Activated naive CD4-positive, alpha-beta T cell treated with anti-CD3 and anti-CD28 coated beads for 36 hours (primary cell): ENCODE measurements at places on chromosomes 5 and 9.

- H3K36me3 ChIP-seq, result no peaks in the 10 kb centered on the region
- H3K27ac ChIP-seq, result no peak overlapping the region
- H3K4me3 ChIP-seq, result no peak overlapping the region
- no peaks in the 10 kb centered on the region for H3K4me1 ChIP-seq
- DNase-seq, result no peak
Measured at GRCh38 chr5:11082404-11082945, 321.4 kb upstream of the DAP start.

DNA sequence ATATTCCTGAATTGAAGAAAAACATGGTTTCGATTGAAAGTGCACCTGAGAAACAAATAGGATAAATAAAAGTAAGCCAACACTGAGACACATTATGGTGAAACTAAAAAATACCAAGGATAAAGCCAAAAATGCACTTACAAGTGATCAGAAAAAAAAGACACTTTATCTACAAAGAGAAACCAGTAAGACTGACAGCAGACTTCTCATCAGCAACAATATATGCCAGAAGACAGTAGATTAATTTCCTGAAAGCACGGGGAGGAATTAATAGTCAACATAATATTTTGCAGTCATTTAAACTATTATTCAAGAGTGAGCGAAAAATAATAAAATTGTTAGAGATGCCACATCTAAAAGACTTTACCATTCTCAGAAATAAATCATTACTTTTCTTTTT lies 172.7 kb upstream of the MAST4 start:
- H3K27me3 ChIP-seq, result peaks cover 4% of the 10 kb centered on the region
- DNase-seq, result no peak
- H3K4me3 ChIP-seq, result no peak overlapping the region
- H3K27ac ChIP-seq, result no peak overlapping the region

DNA sequence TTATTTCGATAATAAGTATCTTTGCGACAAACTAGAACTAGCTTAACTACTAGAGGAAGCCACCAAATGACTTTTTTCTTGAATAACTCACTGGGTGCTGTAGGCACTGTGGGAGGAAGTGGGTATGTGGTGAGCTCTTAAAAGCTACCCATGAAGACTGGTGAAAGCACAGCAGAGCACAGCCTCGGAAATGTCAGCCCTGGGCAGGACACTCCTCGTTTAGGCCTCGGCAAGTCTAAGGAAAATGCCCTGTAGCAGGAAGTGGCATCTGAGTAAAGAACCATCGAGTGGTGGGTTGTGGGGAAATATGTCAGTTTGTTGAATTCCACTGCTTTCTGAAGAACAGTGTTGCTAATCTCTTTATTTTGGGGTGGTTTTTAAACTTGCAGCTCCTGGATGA lies 44.0 kb upstream of the NCS1 start:
- peaks cover 22% of the 10 kb centered on the region for H3K36me3 ChIP-seq
- peaks cover 52% of the 10 kb centered on the region for H3K4me1 ChIP-seq
- peak overlapping the region; percentile 99 for H3K27ac ChIP-seq
- no peaks in the 10 kb centered on the region for H3K27me3 ChIP-seq

GRCh38 chr5:55483885-55484284 lies 50.9 kb downstream of the PLPP1 start:
- no peaks in the 10 kb centered on the region for H3K27me3 ChIP-seq
- H3K4me1 ChIP-seq, result peaks cover 20% of the 10 kb centered on the region
- no peaks in the 10 kb centered on the region for H3K36me3 ChIP-seq
- no peak for DNase-seq
- no peak overlapping the region for H3K27ac ChIP-seq

DNA sequence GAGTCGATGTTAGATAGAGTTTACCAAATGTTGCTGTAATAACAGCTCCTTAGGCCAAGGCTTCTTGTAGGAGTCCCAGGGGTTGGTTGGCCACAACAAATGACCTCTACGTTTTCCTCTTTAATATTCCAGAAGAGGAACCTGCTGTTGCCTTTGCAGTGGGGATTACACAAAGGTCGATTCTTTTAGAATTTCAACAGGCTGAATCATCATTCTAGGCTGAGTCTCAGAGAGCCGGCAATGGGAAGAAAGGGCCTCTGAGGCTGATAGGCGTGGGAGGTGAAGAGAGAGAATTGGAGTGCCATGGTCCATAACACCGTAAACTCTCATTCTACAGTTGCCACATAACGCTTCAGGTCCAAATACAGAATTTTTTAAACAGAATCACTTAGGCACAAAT lies 405.9 kb upstream of the DAP start:
- H3K27me3 ChIP-seq, result peaks cover 8% of the 10 kb centered on the region
- H3K4me3 ChIP-seq, result no peak overlapping the region

GRCh38 chr9:126248680-126249079 lies 77.9 kb upstream of the MVB12B start:
- no peak for DNase-seq
- no peaks in the 10 kb centered on the region for H3K36me3 ChIP-seq
- H3K4me1 ChIP-seq, result no peaks in the 10 kb centered on the region
- H3K4me3 ChIP-seq, result no peak overlapping the region
- peaks cover 7% of the 10 kb centered on the region for H3K27me3 ChIP-seq

- no peaks in the 10 kb centered on the region for H3K27me3 ChIP-seq
- H3K4me3 ChIP-seq, result no peak overlapping the region
- no peak for DNase-seq
- no peaks in the 10 kb centered on the region for H3K4me1 ChIP-seq
- no peak overlapping the region for H3K27ac ChIP-seq
Measured at GRCh38 chr5:143642791-143643190, 169.2 kb upstream of the HMHB1 start.

GRCh38 chr9:89304020-89304833 lies 6.8 kb upstream of the CKS2 start:
- peaks cover 6% of the 10 kb centered on the region for H3K4me1 ChIP-seq
- no peak overlapping the region for H3K4me3 ChIP-seq
- DNase-seq, result no peak
- peaks cover 6% of the 10 kb centered on the region for H3K36me3 ChIP-seq

DNA sequence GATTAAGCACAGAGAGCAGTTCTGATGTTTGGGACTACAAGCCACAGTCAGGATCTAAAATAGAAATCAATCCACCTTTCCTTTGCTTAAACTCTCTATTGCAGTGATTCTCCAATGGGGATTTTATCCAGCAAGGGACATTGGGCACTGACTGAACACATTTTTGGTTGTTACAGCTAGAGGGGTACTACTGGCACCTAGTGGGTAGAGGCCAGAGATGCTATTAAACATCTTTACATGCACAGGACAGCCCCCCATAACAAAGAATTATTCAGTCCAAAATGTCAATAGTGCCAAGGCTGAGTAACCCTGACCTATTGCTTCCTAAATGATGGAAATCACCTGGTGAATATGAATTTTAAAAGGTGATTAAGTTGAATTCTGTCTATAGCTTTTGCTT lies 12.0 kb downstream of the ZNF622 start:
- H3K27ac ChIP-seq, result no peak overlapping the region
- peaks cover 30% of the 10 kb centered on the region for H3K4me1 ChIP-seq
- H3K4me3 ChIP-seq, result no peak overlapping the region
- H3K36me3 ChIP-seq, result peaks cover 53% of the 10 kb centered on the region
- no peak for DNase-seq
- no peaks in the 10 kb centered on the region for H3K27me3 ChIP-seq

GRCh38 chr9:116952436-116952810 lies 265.3 kb downstream of the TRIM32 start:
- H3K36me3 ChIP-seq, result no peaks in the 10 kb centered on the region
- peaks cover 3% of the 10 kb centered on the region for H3K27me3 ChIP-seq
- H3K4me1 ChIP-seq, result no peaks in the 10 kb centered on the region
- no peak overlapping the region for H3K27ac ChIP-seq

DNA sequence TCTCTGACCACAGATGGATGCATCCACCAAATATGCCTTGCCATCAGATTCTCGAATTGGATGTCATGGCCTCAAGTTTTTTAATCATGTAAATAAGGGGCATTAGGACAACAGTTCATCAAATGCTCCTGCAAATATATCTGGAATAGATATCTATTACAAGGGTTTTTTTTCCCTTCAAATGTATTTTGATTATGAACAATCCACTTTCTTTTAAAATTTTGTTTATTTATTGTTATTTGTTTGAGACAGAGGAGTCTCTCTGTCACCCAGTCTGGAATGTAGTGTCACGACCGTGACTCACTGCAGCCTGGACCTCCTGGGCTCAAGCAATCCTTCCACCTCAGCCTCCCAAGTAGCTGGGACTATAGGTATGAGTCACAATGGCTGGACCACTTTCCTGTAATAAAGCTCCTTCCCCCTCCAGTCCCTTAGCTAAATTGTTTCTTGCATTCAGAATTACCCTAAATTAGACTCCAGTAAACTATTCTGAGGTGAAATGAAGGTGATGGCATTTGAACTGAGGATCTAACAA lies 1412.1 kb downstream of the EFNA5 start:
- no peaks in the 10 kb centered on the region for H3K4me1 ChIP-seq
- H3K4me3 ChIP-seq, result no peak overlapping the region
- no peaks in the 10 kb centered on the region for H3K36me3 ChIP-seq
- DNase-seq, result no peak
- no peaks in the 10 kb centered on the region for H3K27me3 ChIP-seq

DNA sequence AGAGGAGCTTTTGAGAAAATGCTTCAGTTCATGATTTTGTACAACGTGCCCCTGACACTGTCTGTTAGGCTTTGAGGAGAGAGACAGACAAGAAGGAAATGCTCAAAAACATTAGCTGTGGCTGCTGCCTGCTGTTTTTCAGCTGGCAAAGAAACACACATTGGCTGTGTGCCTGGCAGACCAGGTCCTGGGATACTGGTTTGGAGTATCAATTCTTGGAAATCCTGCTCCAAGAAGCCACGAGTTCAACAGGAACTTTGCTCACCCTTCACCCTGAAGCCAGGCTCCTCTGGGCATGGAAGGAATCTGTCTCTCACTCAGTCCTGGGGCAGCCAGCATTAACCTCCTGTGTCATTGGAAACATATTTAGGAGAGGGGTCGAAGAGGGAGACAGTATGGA lies 245.5 kb downstream of the AUH start:
- DNase-seq, result no peak
- H3K27me3 ChIP-seq, result peaks cover 41% of the 10 kb centered on the region
- H3K27ac ChIP-seq, result no peak overlapping the region
- no peak overlapping the region for H3K4me3 ChIP-seq
- peaks cover 2% of the 10 kb centered on the region for H3K4me1 ChIP-seq

DNA sequence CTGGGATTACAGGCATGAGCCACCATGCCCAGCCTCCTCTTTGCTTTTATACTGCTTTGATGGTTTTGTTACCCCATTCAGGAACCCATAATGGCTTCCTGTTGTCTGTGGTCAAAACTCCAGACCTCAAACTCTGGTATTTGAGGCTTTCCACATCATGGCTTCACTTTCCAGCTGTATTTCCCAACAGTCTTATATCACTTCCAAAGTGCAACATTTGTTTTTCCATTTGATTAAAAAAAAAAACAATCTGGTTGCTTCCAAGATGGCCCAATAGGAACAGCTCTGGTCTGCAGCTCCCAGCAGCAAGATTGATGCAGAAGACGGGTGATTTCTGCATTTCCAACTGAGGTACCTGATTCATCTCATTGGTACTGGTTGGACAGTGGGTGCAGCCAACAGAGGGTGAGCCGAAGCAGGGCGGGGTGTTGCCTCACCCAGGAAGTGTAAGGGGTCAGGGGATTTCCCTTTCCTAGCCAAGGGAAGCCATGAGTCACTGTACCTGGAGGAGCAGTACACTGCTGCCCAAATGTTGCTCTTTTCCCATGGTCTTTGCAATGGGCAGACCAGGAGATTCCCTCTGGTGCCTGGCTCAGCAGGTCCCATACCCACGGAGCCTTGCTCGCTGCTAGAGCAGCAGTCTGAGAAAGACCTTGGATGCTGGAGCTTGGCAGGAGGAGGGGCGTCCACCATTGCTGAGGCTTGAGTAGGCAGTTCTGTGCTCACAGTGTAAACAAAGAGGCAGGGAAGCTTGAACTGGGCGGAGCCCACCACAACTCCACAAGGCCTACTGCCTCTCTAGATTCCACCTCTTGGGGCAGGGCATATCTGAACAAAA lies 458.4 kb downstream of the KDM4C start:
- DNase-seq, result peak; percentile 49
- H3K27me3 ChIP-seq, result no peaks in the 10 kb centered on the region
- H3K27ac ChIP-seq, result no peak overlapping the region
- H3K4me1 ChIP-seq, result peaks cover 5% of the 10 kb centered on the region
- H3K36me3 ChIP-seq, result no peaks in the 10 kb centered on the region

- H3K36me3 ChIP-seq, result no peaks in the 10 kb centered on the region
- H3K27me3 ChIP-seq, result no peaks in the 10 kb centered on the region
Measured at GRCh38 chr5:125225424-125225823, 479.0 kb upstream of the ZNF608 start.

DNA sequence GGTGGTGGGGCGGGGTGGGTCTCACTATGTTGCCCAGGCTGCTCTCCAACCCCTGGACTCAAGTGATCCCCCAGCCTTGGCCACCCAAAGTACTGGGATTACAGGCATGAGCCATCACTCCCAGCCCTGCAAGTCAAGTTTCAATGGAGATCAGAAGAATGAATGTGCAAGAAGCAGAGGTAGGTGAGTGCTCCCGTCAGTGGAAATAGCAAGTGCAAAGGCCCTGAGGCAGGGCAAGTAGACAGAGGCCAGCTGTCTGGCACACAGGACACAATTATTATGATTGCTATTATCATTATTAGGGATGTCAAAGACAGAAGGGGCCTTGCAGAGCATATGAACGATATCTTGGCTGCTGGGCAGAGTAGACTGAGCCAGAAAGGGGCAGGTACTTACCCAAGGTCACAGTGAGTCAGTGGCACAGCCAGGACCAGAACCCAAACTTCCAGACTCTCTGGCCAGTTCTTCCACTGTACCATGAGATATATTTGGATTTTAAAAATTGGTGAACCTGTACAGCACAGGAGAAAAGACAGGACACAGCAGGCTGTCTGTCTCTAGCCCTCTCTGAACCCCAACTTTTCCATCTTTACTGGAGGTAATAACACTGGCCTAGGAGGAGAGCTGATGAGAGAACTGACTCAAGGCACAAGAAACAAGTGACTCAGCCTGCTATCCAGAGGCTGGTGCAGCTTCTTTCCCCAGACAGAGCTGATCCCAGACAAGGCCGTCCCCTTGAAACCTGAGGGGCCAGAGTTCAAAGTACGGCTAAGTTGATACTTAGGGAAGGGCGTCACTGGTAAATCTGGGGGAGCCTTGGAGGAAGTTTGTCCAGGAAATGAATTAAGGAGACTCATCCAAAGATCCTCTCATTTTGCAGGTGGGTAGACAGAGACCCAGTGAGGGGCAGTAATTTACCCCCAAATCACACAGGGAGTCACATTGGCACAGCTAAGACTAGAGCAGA lies 1.4 kb downstream of the HDHD3 start:
- no peaks in the 10 kb centered on the region for H3K27me3 ChIP-seq
- H3K4me3 ChIP-seq, result peak overlapping the region; percentile 76
- H3K36me3 ChIP-seq, result peaks cover 13% of the 10 kb centered on the region
- H3K27ac ChIP-seq, result peak overlapping the region; percentile 75
- H3K4me1 ChIP-seq, result peaks cover 12% of the 10 kb centered on the region
